ENCODE measurements at places on chromosomes 7 and 10. TPM values are rescaled to one million over a fixed set of nuclear protein-coding genes. Genes with fewer than 3 reads are reported as not detected.

GRCh38 chr7:94446308-94446707 is 51.6 kb downstream of the COL1A2 start:
- no peak overlapping the region for H3K4me3 ChIP-seq
- no peaks in the 10 kb centered on the region for H3K27me3 ChIP-seq
- no peak overlapping the region for H3K27ac ChIP-seq
- H3K4me1 ChIP-seq, result peaks cover 9% of the 10 kb centered on the region
- no peaks in the 10 kb centered on the region for H3K36me3 ChIP-seq
- DNase-seq, result no peak

- H3K27ac ChIP-seq, result no peak overlapping the region
- no peak for DNase-seq
- H3K36me3 ChIP-seq, result peaks cover 15% of the 10 kb centered on the region
- no peak overlapping the region for H3K4me3 ChIP-seq
- peaks cover 47% of the 10 kb centered on the region for H3K4me1 ChIP-seq
- H3K27me3 ChIP-seq, result no peaks in the 10 kb centered on the region
Measured at GRCh38 chr10:69334302-69335062, 56.2 kb downstream of the HK1 start.

DNA sequence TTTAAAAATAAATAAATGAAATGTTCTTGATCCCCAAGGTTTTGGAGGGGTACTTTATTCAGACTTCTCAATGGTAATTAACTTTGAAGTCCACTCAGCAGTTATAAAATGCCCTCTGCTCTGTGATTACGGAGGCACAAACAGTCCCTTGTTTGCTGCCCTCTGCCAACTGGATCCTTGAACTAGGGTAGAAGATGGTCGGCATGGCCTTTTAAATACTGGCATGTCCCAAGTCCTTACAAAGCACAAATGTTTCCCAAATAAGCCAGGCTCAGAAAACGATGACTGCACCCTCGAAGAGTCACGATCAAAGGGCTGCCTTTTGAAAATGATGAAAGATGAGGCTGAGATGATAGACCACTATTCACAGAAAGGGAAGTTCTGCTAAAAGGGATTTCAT is 47.0 kb downstream of the GFRA1 start:
- DNase-seq, result no peak
- H3K4me1 ChIP-seq, result no peaks in the 10 kb centered on the region
- H3K36me3 ChIP-seq, result no peaks in the 10 kb centered on the region

DNA sequence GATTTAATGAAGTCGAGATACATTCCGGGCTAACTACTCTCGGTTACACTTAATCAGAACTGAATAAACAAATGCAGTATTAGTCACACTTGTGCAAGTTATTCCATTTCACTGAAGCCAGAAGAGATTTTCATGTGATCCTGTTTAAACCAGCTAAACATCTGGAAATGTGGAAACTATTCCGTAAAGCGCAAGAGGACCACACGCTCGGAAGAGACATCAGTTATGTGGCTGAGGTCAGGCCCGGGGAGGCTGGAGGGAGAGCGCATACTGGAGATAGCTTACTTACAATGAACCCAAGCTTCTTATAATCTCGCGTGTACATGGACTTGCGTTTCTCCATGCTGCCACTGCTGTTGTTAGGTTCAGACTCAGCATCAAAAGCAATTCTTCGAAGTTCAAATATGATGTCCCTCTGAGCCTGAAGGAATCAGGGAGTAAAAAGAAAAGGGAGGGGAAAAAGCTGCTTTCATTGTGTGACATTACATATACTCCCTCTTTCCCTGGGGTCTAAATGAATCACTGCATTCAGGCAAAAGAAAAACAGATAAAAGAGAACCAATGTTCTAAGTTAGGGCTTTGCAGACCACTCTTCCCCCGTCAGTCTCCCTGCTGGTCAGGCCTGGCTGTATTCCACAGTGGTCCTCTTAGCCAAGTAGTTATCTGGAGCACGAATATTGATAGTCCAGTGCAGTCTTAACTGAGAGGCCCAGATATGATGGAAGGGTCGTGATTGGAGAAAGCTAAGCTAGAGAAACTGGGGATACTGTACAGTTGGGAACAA is 237.4 kb downstream of the ELMO1 start:
- H3K4me3 ChIP-seq, result no peak overlapping the region
- H3K27ac ChIP-seq, result no peak overlapping the region
- no peaks in the 10 kb centered on the region for H3K4me1 ChIP-seq
- no peak for DNase-seq
- no peaks in the 10 kb centered on the region for H3K36me3 ChIP-seq

- DNase-seq, result peak; percentile 43
- H3K27me3 ChIP-seq, result no peaks in the 10 kb centered on the region
- H3K36me3 ChIP-seq, result peaks cover 40% of the 10 kb centered on the region
- no peak overlapping the region for H3K4me3 ChIP-seq
Measured at GRCh38 chr10:125038637-125039036, 96.7 kb downstream of the ZRANB1 start.

GRCh38 chr7:152969335-152969734 is 209.8 kb downstream of the ACTR3B start:
- no peaks in the 10 kb centered on the region for H3K36me3 ChIP-seq
- no peak overlapping the region for H3K27ac ChIP-seq
- no peaks in the 10 kb centered on the region for H3K27me3 ChIP-seq
- no peak overlapping the region for H3K4me3 ChIP-seq
- DNase-seq, result no peak

- H3K36me3 ChIP-seq, result peaks cover 7% of the 10 kb centered on the region
- H3K4me3 ChIP-seq, result no peak overlapping the region
- H3K27ac ChIP-seq, result no peak overlapping the region
Measured at GRCh38 chr10:103621783-103622125, 128.2 kb downstream of the NEURL1 start.

DNA sequence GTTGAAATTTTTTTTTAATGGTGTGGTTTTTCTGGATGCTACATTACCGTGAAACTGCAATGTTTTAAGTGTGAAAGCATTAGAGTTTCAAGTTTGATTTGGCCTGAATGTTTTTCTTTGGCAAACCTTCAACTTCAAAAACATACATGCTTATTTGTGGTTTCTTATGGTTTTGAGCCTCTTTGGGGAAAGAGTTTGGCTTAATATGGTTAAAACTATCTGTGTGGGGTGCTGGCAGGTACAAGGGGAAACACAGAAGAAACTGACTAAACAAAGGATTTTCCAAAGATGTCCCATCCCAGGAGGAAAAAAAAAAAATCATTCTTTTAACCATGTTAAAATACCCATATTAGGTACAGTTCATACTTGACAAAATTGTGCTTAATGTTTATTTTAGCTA is 121.1 kb downstream of the HGF start:
- H3K36me3 ChIP-seq, result no peaks in the 10 kb centered on the region
- no peak overlapping the region for H3K4me3 ChIP-seq
- no peaks in the 10 kb centered on the region for H3K4me1 ChIP-seq
- no peak for DNase-seq
- H3K27me3 ChIP-seq, result no peaks in the 10 kb centered on the region

GRCh38 chr7:98881561-98882315 is 3.4 kb downstream of the TRRAP start:
- no peak overlapping the region for H3K4me3 ChIP-seq
- no peaks in the 10 kb centered on the region for H3K27me3 ChIP-seq
- no peak overlapping the region for H3K27ac ChIP-seq
- H3K36me3 ChIP-seq, result peaks cover 16% of the 10 kb centered on the region
- DNase-seq, result no peak
- no peaks in the 10 kb centered on the region for H3K4me1 ChIP-seq

DNA sequence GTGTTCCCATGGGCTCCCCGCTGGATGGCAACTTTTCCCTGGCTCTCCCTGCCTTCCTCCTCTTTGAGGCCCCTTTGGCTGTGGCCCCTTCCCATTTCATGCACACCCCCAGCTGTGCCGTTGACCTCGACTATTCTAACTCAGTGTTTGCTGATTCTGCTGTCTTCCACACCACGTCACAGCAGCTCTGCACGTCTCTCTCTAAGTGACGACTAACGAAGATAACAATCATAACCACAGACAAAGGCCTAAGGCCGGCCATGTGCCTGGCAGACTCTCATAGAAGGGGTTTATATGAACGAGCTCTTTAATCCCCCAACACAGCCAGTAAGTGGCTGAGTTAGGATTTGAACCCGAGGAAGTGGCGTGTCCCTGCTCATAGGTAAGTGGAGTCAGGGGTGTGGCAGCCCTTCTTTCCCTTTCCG is 151.5 kb upstream of the SHH start:
- peaks cover 19% of the 10 kb centered on the region for H3K36me3 ChIP-seq
- peaks cover 11% of the 10 kb centered on the region for H3K4me1 ChIP-seq
- peak overlapping the region; percentile 7 for H3K27ac ChIP-seq
- H3K27me3 ChIP-seq, result no peaks in the 10 kb centered on the region
- no peak for DNase-seq

- H3K4me3 ChIP-seq, result no peak overlapping the region
- H3K27me3 ChIP-seq, result no peaks in the 10 kb centered on the region
Measured at GRCh38 chr10:124511205-124512039, 49.8 kb downstream of the LHPP start.

DNA sequence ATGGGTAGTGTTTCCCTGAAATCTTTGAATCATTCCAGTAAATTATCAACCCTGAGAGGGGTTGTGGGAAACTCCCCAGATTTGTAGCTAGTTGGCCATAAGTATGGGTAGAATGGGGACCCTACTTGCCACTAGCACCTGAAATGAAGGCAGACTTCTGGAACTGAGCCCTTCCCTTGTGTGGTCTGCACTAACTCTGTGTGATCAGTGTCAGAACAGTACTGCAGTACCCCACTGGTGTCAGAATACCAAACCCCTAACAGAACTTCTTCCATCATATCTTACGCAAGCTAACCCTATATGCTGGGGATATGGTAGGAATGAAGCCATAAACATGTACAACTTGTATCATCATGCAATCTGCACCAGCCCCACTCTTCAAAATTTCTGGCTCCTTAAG is 50.8 kb downstream of the ABI1 start:
- H3K27me3 ChIP-seq, result no peaks in the 10 kb centered on the region
- no peaks in the 10 kb centered on the region for H3K4me1 ChIP-seq
- no peak for DNase-seq

DNA sequence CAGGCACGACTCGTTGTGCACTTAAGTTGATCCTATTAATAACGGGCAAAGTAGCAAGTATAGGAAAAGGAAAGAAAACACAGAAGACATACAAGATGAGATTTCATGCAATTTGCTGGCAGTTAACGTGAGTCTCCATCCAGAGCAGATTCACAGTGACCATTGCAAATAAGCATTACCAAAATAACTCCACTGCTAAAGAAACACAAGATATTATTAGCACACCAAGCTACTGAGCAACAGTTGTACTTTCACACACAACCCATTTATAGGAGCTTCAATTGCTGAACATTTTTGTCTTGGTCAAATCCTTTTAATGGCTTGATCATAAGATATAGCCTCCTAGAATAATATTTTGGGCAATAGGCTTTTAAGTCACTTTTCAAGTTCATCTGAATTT is 187.7 kb upstream of the HGF start:
- H3K36me3 ChIP-seq, result no peaks in the 10 kb centered on the region
- no peaks in the 10 kb centered on the region for H3K27me3 ChIP-seq
- no peak for DNase-seq
- no peak overlapping the region for H3K4me3 ChIP-seq
- no peak overlapping the region for H3K27ac ChIP-seq

- peak overlapping the region; percentile 79 for H3K27ac ChIP-seq
- peaks cover 73% of the 10 kb centered on the region for H3K4me1 ChIP-seq
- H3K36me3 ChIP-seq, result peaks cover 79% of the 10 kb centered on the region
- H3K4me3 ChIP-seq, result peak overlapping the region; percentile 37
- DNase-seq, result peak; percentile 93
Measured at GRCh38 chr7:20199015-20199737, 18.0 kb downstream of the MACC1 start.

DNA sequence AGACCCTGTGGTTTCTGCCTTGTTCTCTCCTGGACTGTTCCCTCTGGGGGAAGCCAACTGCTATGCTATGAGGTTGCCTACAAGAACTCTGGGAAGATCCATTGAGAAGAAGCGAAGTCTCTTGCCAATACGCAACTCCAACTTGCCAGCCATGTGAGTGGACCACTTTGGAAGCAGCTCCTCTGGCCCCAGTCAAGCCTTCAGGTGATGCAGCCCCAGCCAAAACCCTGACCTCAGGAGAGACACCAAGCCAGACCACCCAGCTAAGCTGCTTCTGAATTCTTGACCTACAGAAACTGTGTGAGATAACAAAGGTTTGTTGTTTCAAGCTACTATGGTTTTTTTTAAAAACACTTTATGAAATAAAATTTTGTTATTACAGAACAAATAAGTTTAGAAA is 20.2 kb upstream of the MYL7 start:
- DNase-seq, result no peak
- no peaks in the 10 kb centered on the region for H3K36me3 ChIP-seq
- H3K4me1 ChIP-seq, result no peaks in the 10 kb centered on the region

- no peak overlapping the region for H3K27ac ChIP-seq
- no peaks in the 10 kb centered on the region for H3K27me3 ChIP-seq
- no peak overlapping the region for H3K4me3 ChIP-seq
- DNase-seq, result no peak
- no peaks in the 10 kb centered on the region for H3K36me3 ChIP-seq
Measured at GRCh38 chr7:84469034-84469433, 274.4 kb upstream of the SEMA3A start.

DNA sequence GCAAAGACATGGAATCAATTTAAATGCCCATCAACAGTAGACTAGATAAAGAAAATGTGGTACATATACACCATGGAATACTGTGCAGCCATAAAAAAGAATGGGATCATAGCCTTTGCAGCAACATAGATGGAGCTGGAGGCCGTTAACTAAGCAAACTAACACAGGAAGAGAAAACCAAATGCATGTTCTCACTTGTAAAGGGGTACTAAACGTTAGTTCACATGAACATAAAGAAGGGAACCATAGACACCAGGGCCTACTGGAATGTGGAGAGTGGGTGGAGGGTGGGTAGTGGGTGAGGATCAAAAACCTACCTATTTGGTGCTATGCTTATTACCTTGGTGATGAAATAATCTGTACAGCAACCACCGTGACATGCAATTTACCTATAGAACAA is 78.4 kb upstream of the GSDME start:
- H3K4me3 ChIP-seq, result no peak overlapping the region
- DNase-seq, result no peak
- H3K4me1 ChIP-seq, result peaks cover 36% of the 10 kb centered on the region
- H3K27me3 ChIP-seq, result no peaks in the 10 kb centered on the region
- peaks cover 58% of the 10 kb centered on the region for H3K36me3 ChIP-seq

CEP55 gene
- 52.2 TPM for total RNA-seq

ASIC3 gene
- total RNA-seq, result 13.6 TPM

HOXA5 gene
- total RNA-seq, result 8.3 TPM

OLAH gene
- not detected for total RNA-seq

CALML3 gene
- not detected for total RNA-seq

CYP26A1 gene
- total RNA-seq, result 2.1 TPM

SPDYE11 gene
- not detected for total RNA-seq

DOCK4 gene
- 3.4 TPM for total RNA-seq

Data from Calu3 (cell line).